ENCODE measurements at places on chromosomes 5 and 9.
A peak's percentile ranks its signal among the peaks of the same experiment; 100 is the strongest.

DNA sequence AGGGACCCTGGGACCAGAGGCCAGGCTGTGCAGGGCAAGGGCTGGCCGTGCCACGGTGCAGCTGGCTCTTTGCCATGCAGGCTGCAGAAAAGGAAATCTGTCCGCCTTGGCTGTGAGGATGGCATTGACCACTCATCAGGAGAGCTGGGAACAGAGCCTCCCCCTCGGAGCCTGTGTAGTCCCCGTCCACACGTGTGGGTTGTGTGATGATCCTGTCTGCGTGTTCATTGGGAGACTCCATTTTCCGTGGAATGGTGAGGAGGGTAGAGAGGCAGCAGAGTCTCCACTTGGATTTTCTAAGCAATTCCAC is 47.7 kb downstream of the EHMT1 start:
- DNase-seq, result peak; percentile 25

- DNase-seq, result no peak
Observed at GRCh38 chr5:119036101-119036762, 34.7 kb upstream of the DMXL1 start.

- no peak for DNase-seq
Observed at GRCh38 chr9:111700776-111701175, 39.4 kb downstream of the GNG10 start.

DNA sequence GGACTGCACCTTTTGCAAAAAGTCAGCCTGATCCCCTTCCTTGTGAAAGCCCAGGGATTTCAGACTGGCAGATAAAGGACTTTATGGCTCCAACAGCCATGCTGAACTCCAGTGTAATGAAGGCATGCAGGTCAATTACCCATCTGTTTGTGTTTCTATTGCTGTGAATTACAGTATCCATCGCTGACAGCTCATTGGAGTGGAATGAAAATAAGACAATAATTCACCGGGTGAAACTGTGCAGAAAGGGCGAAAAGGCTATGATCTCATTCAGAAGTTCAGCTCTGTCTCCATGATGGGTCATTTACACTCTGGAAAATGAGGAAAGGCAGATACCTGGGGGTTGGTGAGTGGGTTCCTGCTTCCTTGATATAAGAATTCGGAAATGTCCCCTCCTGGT is 148.0 kb downstream of the BRINP1 start:
- no peak for DNase-seq

DNA sequence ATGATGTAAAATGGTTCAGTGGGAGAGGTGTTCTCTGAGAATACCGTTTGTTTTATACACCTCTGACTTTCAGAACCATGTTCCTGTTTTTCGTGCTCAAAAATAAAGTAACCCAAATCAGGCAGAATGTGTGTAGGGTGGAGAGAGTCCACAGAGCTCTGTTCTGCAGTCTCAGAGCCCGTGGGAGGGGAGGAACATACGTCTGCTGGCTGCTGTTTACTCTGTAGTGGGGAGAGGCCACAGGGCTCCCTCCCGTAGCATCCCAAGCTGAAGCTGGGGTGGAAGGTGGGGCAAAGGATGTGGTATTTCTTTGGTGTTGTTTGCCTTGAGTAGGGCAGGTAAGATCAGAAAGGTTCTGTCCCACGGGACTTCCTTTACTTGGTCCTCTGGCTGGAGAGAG is 348.5 kb downstream of the DNAH5 start:
- DNase-seq, result no peak

DNA sequence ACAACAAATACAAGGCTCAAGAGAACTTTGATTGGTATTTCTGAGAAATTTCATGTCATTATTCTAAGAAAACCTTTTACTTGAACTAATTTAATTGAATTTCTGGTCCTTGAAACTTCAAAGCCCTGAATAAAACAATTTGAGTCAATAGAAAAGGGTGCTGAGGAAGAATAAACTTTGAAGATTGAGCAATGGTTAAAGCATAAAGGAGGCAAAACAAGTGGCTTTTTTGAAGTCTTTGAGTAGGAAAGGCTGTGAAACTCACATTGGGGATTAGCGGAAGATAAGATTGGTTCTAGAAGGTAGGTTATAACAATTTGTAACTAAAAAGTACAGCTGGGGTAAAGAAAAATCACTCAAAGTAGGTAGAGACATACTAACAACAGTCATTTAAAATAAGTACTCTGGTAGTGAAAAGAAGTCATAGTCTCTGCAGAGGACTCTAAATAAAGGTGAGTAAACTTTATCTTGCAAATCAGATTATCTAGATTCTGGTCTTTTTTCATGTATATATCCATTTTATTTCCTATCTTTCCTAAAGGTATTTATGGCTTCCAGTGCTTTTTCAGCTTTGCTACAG is 6.4 kb upstream of the PLPP1 start:
- no peak for DNase-seq
